ENCODE measurements at places on chromosomes 3 and 15. TPM values are rescaled to one million over a fixed set of nuclear protein-coding genes. Genes with fewer than 3 reads are reported as not detected.

DNA sequence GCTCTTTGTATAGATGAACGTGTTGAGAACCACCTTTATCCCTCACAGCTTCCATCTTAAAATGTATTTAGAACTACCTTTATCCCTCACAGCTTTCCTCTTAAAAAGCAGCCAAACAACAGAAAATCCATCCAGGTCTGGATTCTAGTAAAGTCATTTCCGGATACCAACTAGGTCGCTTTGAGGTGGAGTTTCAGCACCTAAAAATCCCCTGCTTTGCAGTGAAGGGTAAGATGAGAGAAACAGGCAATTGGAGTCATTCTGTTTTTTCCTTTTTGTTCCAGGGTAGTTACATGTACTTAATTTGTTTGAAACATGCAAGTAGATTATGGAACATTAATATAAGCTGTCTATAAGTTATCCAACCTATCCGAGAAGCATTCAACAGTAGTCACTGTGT lies 192.0 kb downstream of the UBE2E2 start:
- no peak for DNase-seq

- DNase-seq, result peak; percentile 16
Observed at GRCh38 chr3:31996195-31996594, 14.6 kb downstream of the ZNF860 start.

The TRIM71 gene
- 0.02 TPM for total RNA-seq

- DNase-seq, result no peak
Observed at GRCh38 chr3:177127008-177127407, 70.3 kb downstream of the TBL1XR1 start.

The LRRIQ4 gene
- total RNA-seq, result 0.12 TPM

GRCh38 chr3:13666781-13667709 lies 118.1 kb downstream of the FBLN2 start:
- no peak for DNase-seq

The ARHGEF26 gene
- total RNA-seq, result 0.14 TPM

The TNNC1 gene
- 2.7 TPM for total RNA-seq

- no peak for DNase-seq
Observed at GRCh38 chr3:110886222-110886893, 185.3 kb upstream of the NECTIN3 start.

The SELENOS gene
- 20.8 TPM for total RNA-seq
